ENCODE measurements at places on chromosomes 4 and X.

DNA sequence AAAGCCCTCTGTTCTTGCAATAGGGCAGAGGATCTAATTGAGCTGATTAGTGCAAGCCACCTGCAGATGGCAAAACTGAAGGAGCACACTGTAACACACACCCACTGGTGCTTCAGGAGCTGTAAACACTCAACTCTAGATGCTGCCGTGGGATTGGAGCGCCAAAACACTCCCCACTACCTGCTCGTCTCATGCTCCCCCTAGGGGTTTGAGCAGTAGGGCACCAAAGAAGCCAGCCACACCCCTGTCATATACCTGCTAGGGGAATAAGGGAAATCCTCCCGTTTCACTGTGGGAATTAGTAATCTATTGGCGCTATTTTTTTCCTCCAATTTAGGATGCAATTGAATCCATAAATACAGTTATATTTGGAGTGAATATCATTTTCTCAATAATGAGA is 360.2 kb downstream of the GLUD2 start:
- no peak for DNase-seq

GRCh38 chr4:52241916-52242315 is 190.8 kb downstream of the SPATA18 start:
- DNase-seq = no peak

GRCh38 chr4:74365761-74366160 is 816 bp downstream of the EREG start:
- no peak for DNase-seq

GRCh38 chr4:6257247-6258025 is 12.2 kb upstream of the WFS1 start:
- DNase-seq = no peak

DNA sequence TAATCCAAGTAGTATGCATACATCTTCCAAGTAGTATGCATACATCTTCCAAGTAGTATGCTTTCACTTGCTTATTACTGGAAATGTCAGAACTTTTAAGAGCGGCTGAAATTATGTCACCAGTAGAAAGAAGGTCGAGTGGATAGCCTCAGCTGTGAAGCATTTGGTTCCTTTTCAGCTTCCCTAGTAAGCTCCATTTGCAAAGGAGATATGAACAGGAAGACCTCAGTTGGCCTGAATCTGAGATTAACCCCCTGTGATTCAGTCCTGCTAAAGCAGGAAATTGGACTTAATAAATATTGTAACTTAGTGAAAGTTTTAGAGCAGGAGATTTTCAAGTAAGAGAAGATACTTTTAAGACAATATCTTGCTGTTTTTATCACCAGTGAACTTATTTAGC is 48.1 kb downstream of the PCDH7 start:
- DNase-seq = no peak

- DNase-seq = no peak
Measured at GRCh38 chr4:157582141-157582540, 361.6 kb downstream of the GRIA2 start.

DNA sequence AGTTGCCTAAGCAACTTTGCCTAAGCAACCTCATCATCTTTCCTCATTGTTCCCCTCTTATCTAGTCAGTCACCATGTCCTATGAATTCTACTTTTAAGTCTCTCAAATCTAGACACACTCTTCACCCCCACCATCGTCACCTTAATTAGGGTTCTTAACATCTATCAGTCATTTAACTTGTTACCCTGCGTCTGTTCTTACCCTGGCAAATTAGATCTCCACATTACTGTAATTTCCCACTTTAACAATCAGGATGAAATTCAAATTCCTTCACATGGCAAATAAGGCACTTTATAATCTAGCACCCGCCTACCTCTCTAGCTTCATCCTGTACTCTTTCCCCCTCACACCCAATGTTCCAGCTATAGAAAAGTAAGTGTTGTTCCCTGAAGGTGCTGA is 221.2 kb downstream of the GRIA3 start:
- no peak for DNase-seq

DNA sequence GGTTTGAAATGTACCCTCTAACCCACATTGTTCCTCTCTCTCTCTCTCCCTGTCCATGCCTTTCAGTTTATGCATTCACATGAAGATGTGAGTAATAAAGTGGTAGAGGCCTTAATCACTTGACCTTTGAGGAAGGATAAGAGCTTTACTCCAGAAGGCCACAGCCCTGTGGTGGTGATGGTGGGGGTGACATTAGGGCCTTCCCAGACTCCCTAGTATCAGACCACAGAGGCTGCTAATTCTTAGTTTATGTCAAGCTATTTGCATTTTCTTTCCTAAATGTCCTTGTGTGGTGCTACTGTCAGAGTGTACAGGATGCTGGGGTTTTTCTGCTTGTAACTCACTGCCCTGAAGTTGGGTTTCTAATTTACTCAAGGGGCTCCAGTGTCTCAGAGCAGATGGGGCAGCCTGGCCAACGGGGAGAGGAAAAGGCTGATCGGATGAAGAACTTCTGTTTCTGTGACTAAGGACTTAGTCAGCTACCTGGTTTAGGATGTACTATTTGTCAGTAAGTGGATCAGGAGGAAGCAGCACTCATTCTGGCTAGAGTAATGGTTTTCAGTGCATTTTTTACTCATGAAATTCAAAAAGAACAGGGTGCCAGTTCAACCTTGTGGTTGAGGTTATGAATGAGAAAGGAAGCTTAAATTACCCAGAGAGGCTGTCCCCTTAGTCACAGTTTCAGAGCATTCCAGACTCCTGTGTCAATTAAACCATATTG is 509.6 kb upstream of the DIPK2B start:
- DNase-seq = peak; percentile 2

GRCh38 chr4:140250989-140251552 is 97.1 kb upstream of the MAML3 start:
- no peak for DNase-seq

- no peak for DNase-seq
Measured at GRCh38 chr4:4496592-4497372, 45.1 kb downstream of the STX18 start.

GRCh38 chrX:77276742-77277141 is 170.4 kb upstream of the FGF16 start:
- no peak for DNase-seq

- DNase-seq = no peak
Measured at GRCh38 chr4:185068837-185069236, 50.5 kb downstream of the HELT start.

DNA sequence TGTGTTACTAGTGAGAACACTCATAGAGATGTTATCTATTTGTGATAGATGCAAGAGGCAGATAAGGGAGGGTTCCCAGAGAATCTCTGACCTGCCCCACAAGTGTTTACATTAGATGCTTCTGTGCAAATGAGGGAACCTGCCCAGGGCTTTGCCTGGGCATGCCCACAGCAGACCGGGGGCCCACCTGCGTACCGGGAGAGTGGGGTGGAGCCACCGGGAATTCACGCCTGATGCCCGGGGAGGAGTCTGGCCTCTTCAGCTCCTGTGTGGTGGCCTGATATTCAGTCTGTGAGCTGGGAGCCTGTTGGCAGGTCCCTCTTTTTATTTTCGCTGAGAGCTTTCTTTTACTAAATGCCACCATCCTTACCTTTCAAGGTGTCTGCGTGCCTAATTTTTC is 155.7 kb downstream of the SNCA start:
- no peak for DNase-seq

DNA sequence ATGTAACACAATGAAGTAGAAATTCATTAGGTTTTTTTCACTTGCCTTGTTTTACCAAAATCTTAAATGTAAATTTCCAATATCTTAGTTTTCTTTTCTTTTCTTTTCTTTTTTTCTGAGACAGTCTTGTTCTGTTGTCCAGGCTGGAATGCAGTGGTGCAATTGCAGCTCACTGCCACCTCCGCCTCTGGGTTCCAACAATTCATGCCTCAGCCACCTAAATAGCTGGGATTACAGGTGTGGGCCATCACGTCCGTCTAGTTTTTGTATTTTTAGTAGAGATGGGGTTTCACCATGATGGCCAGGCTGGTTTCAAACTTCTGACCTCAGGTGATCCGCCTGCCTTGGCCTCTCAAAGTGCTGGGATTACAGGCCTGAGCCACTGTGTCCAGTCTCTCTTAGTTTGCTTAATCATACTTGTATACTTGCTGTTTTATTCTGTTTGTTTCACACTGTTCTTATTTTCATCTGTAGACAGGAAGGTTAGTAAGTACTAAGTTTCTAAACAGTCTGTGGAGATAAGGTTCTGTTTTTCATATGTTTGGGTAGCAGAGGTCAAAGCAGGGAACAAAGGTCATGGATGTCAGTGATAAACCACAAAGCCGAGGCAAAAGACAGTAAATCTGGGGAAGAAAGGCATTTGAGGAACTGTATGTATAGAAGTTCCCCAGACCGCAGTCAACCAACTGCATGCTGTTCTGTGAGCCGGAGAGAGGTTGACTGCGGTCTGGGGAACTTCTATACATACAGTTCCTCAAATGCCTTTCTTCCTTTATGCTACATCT is 129.1 kb downstream of the CBR4 start:
- no peak for DNase-seq

- no peak for DNase-seq
Measured at GRCh38 chr4:3054169-3054759, 20.1 kb downstream of the HTT-AS start.

- DNase-seq = no peak
Measured at GRCh38 chr4:169900241-169900845, 125.9 kb downstream of the MFAP3L start.

GRCh38 chrX:65488495-65488894 is 46.1 kb downstream of the LAS1L start:
- no peak for DNase-seq

GRCh38 chr4:144861471-144861870 is 215.5 kb downstream of the HHIP start:
- no peak for DNase-seq

DNA sequence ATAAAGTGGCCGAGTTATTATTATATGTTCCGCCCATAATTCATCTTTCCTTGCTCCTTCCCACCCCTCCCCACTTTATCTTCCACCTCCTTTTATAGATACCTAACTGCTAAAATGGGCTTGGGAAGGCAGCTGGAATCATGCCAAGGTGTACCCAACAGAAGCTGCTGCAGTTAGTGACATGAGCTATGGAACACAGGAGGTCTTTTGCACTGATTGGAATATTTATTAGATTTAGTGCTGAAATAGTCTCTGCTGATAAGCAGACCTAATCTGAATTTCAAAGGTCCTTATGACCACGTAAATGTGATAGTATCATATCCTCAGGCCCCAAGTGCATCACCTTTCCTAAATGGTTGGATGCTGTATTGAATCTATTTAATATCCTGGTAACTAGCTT is 64.9 kb downstream of the HMGB2 start:
- DNase-seq = no peak

GRCh38 chr4:49063670-49064069 is 77.6 kb downstream of the CWH43 start:
- DNase-seq = no peak

- no peak for DNase-seq
Measured at GRCh38 chr4:101724093-101724492, 66.4 kb upstream of the BANK1 start.

GRCh38 chrX:119429471-119429870 is 30.3 kb downstream of the SLC25A43 start:
- no peak for DNase-seq

DNA sequence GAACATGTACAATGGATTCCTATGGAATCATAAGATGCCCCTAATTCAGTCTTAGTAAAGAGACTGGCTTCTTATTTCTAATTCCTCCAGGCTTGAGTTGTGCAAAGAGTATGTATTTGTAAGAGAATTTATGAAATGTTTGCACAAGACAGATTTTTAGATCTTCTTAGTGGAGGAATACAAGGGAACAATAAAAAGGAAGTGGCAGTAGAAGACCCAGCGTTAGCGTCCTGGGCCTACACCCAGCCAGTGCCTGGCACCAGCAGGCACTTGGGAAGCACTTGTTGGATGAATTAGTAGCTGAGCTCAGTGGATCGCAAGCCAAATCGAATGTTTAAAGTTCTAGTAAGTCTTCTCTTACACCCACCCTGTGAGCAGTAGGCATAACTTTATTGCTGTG is 157.4 kb downstream of the PTTG2 start:
- DNase-seq = no peak

DNA sequence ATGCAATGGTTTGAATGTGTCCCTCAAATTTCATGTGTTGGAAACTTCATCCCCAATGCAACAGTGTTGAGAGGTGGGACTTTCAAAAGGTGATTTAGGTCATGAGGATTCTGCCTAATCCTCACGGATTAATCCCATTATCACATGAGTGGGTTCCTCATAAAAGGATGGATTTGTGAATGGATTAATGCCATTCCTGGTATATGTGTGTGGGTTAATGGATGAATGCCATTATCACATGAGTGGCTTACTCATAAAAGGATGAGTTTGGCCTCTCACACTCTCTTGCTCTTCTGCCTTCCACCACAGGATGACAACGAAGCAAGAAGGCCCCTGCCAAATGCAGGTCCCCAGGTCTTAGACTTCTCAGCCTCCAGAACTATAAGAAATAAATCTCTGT is 30.5 kb upstream of the NEUROG2 start:
- no peak for DNase-seq

GRCh38 chrX:1537031-1537715 is at the start of gene P2RY8:
TSS of gene P2RY8 (minus strand) at chrX:1537185. CDS start at chrX:1466558, 70,627 bp downstream.
- peak; percentile 66 for DNase-seq

- no peak for DNase-seq
Measured at GRCh38 chr4:123871341-123871740, 474.7 kb downstream of the SPRY1 start.

DNA sequence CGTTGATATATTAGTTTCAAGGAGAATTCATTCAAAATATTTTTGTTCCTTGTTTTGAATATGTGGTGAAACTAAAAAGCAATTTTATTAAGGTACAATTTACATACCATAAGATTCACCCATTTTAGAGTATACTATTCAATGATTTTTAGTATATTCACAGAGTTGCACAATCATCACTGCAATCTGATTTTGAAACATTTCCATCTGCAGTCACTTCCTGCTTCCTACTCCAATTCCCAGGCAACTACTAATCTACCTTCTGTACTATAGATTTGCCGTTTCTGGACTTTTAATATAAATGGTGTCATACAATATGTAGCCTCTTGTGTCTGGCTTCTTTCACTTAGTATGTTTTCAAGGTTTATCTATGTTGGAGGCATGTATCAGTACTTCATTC is 71.3 kb downstream of the SLC9A7 start:
- no peak for DNase-seq

- DNase-seq = peak; percentile 41
Measured at GRCh38 chrX:46796574-46797191, 37.8 kb upstream of the SLC9A7 start.

DNA sequence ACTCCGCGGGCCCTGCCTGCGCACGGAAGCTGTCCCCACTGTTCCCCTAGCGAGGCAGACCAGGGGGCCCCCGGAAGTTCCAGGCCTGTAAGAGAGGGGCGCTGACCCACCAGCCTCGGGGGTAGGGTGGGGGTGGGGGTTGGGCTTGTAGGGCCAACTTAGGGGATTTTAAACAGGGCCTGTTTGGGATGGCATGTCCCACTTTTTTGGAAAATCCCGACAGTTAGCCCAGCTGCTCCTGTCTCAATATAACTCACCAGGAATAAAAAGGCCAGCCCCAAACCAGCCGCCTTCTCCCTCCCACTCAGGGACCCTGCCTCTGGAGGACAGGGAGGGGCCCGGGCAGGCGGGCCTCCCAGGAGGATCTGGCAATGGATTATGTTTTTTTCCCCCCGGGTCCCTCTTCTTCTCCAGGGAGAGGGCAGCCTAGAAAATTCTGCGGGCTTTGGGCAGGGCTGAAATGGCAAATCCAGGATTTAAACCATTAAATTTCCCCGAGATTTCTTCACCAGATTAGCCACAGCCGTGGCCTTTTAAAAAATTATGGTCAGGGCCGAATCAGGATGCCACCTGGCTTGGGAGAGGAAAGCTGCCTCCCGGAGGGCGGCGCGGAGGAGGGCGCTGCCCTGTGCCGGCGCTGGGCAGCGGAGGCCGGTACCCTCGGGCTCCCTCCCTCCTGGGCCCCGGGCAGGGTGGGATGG is 957 bp downstream of the PPP2R2C start:
- DNase-seq = no peak

GRCh38 chr4:44016570-44017421 is 431.8 kb downstream of the KCTD8 start:
- no peak for DNase-seq

Measured in activated gamma-delta T cell treated with anti-CD3 and anti-CD28 coated beads, Interleukin-2, amount 50 U/mL, for 16 hours (primary cell).